ENCODE measurements at places on chromosomes 16 and 17.

- no peak for DNase-seq
Measured at GRCh38 chr17:81373536-81374160, 21.6 kb upstream of the BAHCC1 start.

GRCh38 chr17:38750312-38751121 is 2.0 kb upstream of the PSMB3 start:
- no peak for DNase-seq

- DNase-seq, result no peak
Measured at GRCh38 chr17:44095647-44096496, 25.3 kb downstream of the G6PC3 start.

GRCh38 chr16:23710504-23710903 is 2.5 kb downstream of the ERN2 start:
- DNase-seq, result no peak

GRCh38 chr16:57615813-57616212 is 12.6 kb upstream of the ADGRG1 start:
- DNase-seq, result no peak

DNA sequence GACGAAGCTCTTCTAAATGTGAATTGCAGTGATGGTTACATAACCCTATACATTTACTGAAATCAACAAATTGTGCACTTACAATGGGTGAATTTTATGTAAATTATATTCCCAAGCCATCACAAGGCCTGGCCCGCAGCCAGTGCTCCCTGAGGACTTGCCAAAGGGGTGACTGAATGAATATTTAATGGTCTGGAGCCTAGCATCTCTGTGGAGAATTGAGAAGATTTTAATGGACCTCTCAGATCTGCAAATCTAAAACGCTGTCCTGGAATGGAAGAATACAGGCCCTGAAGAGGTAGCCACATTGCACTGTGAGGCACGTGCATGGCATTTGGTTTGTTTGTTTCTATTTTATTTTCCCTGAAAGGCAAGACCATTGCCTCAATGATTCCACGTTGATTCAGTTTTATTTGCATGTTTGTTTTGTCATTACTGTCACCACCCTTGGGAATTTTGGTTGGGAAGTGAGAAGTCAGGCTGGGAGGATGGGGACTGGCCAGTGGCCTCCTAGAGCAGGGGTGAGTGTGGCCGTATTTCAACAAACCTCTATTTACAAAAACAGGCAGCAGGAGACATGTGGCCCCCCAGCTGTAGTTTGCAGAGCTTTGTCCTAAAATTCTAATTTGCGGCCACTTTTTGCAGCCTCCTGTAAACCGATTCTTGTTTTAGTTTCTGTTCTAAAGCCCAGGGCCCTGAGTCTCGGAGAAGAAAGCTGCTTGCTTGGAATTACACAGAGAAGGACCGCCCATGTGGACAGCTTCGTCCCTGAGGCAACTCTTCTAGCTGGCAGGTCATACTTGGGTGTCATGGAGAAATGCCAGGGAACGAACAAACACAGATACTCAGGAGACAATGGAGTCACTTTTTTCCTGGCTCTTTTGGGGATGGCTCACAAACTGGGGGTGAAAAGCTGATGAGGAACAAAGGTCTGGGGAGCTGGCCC is 40.5 kb upstream of the GCSH start:
- DNase-seq, result no peak

GRCh38 chr17:13485327-13485726 is 116.4 kb downstream of the HS3ST3A1 start:
- no peak for DNase-seq

DNA sequence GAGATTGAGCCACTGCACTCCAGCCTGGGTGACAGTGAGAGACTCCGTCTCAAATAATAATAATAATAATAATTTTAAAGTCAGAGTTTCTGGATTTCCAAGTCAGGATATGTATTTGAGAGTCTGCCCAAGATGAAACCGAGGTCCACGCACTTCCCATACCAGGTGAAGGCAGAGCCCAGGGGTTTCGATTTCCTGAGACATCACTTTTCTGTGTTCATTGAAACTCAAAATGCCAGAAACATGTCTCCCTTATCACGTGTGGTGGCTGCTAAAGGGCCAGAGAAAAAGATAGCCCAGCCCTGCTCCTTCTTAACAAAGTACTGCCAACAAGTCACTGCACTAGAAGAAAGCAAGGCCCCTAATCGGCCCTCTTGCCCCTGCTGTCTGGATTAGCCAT is 9.8 kb upstream of the RNF157 start:
- DNase-seq, result no peak

DNA sequence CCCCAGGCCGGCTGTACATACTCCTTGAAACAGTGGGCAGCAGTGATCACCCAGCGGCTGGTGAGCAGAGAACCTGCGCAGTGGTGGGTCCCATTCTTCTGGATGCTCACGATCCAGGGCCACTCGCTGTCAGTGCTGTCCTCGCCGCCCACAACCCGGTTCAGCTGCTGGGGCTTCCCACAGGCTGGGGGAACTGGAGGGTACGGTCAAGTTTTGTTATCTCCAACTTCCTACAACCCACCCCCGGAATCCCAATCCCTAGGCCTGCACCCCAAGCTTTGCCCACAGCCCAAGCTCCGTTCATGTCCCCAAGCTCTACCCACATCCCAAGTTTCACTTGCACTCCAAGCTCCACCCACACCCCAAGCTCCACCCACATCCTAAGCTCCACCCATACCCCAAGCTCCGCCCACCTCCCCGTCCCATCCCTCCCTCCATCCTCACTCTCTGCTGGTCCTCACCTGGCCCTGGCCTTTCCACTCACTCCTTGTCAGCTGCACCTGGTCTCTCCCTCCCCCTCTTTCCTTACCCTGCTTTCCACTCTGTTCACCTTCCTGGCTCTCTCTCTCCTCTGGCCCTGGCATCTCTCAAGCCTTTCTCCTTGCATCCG is 1.8 kb downstream of the PRSS22 start:
- no peak for DNase-seq

DNA sequence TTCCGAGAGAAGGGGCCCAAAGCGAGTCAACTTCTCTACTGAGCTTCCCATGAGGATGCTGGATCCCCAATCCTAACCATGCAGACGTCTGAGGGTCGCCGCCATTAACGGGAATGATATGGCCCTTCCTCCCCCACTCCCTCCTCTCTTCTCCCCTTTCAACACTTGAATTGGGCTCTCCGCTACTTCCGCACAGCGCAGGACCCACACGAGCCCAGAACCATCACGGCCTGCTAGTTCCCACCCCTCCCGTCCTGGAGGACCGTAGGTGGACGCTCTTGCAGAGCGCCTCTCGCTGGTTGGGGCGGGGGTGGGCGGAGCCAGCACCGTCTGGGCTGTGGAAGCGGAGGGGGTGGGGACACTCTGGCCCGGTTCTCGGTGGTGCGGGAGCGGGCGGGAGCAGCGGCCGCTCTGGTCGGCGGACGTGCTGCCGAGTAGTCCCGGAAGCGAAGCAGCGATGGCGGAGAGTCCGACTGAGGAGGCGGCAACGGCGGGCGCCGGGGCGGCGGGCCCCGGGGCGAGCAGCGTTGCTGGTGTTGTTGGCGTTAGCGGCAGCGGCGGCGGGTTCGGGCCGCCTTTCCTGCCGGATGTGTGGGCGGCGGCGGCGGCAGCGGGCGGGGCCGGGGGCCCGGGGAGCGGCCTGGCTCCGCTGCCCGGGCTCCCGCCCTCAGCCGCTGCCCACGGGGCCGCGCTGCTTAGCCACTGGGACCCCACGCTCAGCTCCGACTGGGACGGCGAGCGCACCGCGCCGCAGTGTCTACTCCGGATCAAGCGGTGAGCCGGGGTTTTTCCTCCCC is at the start of gene UBE2Z:
UBE2Z (plus strand) TSS at position 361 of the 797 bp plus-strand sequence; CDS start at position 458, 97 bp downstream.
- peak; percentile 87 for DNase-seq

GRCh38 chr17:51590071-51590656 is 329.8 kb downstream of the UTP18 start:
- DNase-seq, result no peak

DNA sequence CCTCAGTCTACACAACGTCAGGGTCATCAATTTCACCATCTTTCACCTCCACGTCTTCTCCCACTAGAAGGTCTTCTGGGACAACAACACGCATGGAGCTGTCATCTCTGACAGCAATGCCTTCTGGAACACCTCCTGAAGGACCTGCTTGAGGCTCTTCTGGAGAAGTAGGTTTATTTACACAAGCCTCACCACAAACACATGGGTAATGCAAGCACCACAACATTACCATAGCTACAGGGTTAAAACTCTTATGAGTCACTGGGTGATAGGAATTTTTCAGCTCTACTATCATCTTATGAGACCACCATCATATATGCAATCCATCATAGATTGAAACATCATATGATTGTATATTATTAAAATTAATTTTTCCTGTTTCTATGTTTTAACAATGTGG is 215.4 kb downstream of the CHD9NB start:
- no peak for DNase-seq

GRCh38 chr17:80330276-80330675 is 69.6 kb downstream of the RNF213 start:
- DNase-seq, result no peak

- DNase-seq, result no peak
Measured at GRCh38 chr17:44277976-44278375, 10.0 kb upstream of the SLC4A1 start.

GRCh38 chr17:10727192-10727591 is 2.6 kb downstream of the TMEM220 start:
- no peak for DNase-seq

DNA sequence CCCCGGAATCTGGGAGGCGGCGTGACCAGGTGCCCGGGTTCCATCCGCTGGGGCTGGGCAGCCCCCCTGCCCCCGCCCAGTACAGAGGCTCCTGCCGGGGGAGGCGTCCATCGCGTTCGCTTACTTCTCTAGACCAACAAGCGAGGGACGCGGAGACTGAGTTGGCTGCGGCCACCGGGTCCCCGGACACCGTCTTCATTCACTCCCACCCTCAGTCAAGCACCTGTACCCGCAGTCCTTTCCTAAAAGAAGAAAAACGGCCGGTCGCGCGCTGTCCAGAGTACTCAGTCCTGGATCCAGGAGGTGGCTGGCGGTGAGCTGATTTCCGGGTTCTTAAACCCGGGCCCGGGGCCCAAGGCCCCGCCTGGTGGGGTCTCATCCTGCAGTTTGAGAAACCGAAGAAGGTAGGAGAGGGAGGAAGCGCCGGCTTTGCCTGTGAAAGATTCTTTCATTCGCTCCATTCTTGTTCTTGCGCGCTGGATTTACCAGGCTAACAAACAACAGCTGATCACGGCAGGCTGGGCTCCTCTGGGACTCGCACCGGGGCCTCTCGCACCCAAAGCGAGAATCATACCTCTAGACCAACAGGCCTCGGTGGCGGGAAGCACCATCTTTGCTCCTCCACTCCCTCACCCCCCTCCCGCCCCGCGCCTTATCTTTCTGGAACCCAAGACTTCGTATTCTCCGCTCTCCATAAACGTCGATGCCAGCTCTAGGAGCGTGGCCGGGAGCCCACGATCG is 17.4 kb upstream of the OR1F1 start:
- no peak for DNase-seq

- no peak for DNase-seq
Measured at GRCh38 chr16:19077879-19078278, 10.5 kb downstream of the COQ7 start.

All from activated gamma-delta T cell treated with anti-CD3 and anti-CD28 coated beads, Interleukin-2, amount 50 U/mL, for 16 hours (primary cell).